ENCODE measurements at places on chromosomes 3 and 15.
A peak's percentile ranks its signal among the peaks of the same experiment; 100 is the strongest.

DNA sequence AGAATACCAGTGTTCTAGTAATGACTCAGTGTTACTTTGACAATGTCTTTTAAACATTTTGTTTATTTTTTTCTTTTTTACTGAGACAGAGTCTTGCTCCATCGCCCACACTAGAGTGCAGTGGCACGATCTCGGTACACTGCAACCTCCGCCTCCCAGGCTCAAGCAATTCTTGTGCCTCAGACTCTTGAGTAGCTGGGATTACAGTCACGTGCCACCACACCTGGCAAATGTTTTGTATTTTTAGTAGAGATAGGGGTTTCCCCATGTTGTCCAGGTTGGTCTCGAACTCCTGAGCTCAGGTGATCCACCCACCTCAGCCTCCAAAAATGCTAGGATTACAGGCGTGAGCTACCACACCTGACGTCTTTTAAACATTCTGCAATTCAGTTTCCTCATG, 15.7 kb downstream of the AQR start:
- DNase-seq, result no peak

DNA sequence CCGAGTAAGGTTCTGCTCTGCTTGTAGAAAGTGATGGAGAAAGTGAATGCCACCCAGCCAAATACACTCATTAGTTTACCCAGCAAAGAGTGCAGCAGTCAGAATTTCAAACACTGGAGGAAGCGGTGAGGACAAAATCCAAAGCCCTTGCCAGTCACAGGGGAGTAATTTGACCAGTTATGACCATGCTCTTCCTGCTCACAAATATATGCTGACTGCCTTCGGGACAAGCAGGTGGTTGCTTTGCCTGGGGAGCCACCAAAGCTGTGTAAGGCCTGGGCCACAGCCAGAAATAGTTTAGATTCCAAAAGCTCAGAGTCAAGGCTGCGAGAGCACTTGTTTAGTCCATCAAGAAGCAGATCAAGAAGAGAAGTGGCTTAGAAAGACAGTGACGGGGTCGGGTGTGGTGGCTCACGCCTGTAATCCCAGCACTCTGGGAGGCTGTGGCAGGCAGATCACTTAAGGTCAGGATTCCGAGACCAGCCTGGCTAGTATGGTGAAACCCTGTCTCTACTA, 51.0 kb upstream of the ATP13A3 start:
- no peak for DNase-seq

- no peak for DNase-seq
Measured at GRCh38 chr3:49658711-49659110, 15.4 kb upstream of the APEH start.

DNA sequence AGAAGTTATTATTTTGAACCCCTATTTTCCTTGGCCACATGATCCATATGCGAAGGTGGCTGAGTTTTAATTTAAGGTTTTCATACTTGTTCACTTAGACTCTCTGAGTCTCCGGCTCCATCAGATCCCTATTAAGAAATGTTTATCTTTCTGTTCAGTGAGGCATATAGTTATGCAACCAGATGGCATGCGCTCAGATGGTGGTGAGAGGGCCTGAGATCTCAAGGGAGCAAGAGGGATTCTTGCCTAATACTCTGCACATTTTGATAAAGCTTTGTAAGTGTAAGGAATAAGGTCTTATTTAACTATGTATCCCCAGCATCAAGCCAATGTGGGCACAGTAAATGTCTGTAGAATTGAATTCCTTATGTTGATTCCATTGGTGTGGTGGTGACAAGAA, 78.9 kb upstream of the DPH6 start:
- peak; percentile 30 for DNase-seq

- DNase-seq, result no peak
Measured at GRCh38 chr3:192091831-192092230, 630.9 kb downstream of the PYDC2 start.

DNA sequence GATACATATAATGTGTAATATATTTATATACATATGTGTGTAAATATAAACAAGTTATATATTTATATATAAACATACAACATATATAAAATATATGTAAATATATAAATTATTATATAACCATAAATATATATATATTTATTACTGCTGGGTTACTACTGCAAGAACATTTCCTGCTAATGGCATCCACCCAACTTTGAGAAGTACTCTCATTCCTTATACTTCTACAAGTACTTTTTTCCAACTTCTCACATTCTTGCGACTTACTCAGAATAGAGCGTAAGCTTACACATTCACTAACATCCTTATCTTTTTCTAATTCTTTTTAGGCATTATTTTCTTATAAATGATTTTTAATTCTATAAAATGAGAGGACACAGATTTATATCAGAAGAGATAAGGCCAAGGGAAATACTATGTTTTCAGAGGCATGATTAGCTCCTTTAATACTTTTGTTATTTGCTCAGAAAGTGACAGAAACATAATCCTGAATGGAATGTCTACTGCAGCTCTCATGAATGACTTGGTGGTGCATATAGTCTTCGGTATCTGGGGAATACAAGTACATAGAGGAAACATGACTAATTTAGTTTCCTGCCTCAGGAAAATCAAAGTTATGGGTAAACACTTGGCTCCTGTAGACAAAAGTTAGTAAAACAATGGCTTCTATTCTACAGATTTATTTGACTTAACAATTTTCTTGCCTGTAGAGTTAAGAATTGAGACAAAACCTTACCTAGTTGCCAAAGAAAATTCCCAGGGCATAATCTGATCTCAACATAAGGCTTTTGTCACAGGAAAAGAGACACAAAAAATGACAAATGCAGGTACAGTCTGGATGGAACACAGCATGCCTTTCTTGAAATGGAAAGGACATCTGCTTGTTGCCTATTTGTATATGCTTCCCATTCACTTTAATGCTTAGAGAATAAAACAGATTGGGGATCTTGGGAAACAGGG, 453.9 kb downstream of the SQOR start:
- DNase-seq, result no peak

- DNase-seq, result no peak
Measured at GRCh38 chr3:56878074-56878473, 76.3 kb upstream of the ARHGEF3 start.

- no peak for DNase-seq
Measured at GRCh38 chr3:123122525-123123315, 55.9 kb downstream of the PDIA5 start.

- no peak for DNase-seq
Measured at GRCh38 chr3:10764259-10765051, 51.6 kb upstream of the SLC6A11 start.

- no peak for DNase-seq
Measured at GRCh38 chr3:10942690-10943205, 49.8 kb upstream of the SLC6A1 start.

- DNase-seq, result no peak
Measured at GRCh38 chr15:99102332-99103235, 2.3 kb upstream of the SYNM start.

DNA sequence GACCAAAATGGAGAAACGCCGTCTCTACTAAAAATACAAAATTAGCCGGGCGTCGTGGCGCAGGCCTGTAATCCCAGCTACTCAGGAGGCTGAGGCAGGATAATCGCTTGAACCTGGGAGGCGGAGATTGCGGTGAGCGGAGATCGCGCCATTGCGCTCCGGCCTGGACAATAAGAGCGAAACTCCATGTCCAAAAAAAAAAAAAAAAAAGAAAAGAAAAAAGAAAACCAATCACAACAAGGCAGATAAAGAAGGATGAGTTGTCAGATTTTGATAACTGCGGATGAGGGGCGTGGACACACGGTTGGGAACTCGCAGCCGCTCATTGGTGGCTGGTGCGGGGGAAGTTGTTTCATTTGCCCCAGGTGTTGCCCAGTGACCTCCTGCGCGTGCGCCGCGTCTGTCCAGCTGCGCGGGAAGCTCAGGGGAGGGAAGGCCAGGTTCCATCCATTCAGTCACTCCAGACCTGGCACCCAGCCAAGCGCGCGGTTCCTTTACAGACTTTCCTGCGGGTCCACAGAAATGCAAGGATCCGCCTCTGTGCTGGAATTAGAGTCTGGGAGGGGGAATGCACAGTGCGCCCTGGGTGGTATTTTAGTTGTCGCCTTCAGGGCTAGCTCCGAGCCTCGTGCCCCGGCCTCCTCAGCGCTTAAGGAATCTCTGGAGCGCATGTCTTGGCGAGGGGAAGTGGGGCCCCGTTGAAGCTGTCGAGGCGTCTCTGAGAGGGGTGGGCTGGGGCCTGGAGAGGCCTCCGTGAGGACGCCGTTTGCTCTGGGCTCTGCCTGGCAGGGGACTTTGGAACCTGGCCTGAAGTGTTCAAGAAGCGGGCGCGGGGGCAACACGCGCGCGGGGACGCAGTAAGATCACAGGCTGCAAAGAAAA, 708 bp upstream of the GCHFR start:
- peak; percentile 83 for DNase-seq

- DNase-seq, result peak; percentile 76
Measured at GRCh38 chr15:73802431-73803041, 49.4 kb upstream of the INSYN1 start.

DNA sequence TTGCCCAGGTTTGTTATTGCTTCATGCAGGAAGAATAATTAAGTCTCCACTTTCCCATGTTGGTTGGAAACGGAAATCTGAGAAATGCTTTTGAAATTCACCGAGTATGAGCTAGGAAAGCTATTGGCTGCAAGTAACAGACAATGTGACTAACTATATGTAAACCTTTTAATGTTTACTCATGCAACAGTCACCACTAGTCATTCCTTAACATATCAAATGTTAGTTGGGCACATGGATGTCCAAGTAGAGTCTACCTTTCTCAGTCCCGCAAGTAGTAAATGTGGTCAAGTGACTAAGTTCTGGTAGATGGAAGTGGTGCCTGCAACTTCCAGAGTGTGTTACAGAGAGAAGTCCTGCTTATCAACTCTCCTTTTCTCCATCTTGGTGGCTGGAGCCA, 52.5 kb downstream of the KLF15 start:
- no peak for DNase-seq
